Amniotic stem cell (primary cell): ENCODE measurements at places on chromosomes 2 and 18.

GRCh38 chr2:111710613-111711012 is 173.4 kb downstream of the ANAPC1 start:
- no peak for DNase-seq

GRCh38 chr2:85867556-85868292 is 21.1 kb downstream of the ST3GAL5 start:
- no peak for DNase-seq

DNA sequence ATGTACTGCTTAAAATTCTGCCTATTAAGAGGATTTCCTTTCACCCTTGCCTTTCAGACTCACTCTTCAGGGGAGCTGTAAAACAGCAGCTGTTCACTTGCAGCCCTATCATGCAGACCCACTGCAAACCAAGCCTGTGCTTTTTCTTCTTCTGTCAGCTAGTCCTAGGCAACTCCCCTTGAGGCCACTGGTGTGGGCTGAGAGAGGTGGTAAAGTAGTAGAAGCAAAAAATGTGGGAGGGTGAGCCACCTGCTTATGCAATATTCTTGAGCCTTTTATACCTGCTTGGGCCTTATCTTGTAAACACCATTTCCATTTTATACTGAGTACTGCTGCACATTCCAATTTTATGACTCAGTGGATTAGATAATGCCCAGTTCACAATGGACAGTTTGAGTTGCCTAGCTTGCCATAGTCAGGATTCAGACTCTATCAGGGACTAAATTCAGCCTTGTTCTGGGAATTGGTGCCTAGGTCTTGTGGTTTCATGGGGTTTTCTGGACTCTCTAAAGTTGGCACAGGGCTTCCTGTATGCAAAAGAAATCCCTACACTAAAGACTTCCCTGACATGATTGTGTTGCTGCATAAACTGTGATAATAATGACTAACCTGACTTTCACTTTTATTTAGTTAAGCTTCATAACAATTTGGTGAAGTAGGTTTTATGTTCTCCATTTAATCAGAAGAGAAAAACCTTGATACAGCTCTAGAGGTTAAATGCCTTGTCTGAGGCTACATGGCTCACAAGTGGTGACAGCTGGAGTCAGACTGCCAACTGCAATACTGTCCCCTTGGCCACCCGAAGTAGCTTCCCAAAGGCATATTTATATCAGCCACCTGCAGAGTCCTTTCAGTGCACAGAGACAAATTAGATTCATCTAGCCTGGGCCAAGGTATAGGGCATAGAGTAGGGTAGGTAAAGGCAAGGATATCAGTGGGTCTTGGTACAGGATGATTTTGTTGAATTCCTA is 47.4 kb upstream of the KDM3A start:
- DNase-seq = no peak

GRCh38 chr18:7755753-7756475 is 188.8 kb downstream of the PTPRM start:
- no peak for DNase-seq

DNA sequence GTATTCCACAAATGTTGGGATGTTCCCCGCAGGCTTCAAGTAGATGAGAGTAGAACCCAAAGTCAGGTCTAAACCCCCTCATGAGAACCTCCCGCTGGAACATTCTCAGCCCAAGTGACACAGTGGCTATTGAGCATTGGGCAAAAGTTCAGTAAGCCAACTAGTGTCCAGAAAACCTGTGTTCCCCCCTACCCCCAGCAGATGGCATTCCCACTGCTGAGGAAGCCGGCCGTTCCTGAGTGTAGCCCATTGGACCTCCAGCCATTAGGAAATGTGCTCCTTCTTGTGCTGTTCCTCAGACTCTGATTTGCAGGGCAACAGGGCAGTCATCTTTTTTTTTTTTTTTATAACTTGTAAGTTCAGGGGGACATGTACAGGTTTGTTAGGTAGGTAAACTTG is 152.1 kb downstream of the NCK2 start:
- no peak for DNase-seq

- no peak for DNase-seq
Measured at GRCh38 chr2:68784915-68785314, 50.3 kb downstream of the ARHGAP25 start.

GRCh38 chr2:192007581-192008228 is 160.8 kb upstream of the CAVIN2 start:
- no peak for DNase-seq

- no peak for DNase-seq
Measured at GRCh38 chr18:10471574-10471973, 17.1 kb downstream of the APCDD1 start.

DNA sequence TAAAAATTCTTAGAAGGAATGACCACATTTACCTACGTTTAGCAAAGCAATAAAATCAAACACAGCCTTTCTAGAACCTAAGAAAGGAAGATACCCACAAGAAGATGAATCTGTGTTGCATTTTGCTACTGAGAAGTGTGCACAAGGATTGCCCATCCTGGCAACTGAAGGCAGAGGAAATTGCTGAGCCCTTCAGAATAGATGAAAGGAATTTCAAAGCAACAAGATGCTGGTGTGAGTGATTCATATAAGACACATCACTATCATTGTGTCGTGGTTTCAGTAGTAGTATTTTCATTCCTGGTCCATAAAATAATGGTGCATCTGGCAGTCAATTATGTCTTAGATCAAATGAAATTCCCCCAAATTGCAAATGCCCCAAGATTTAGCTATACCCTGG is 48.4 kb upstream of the ANKRD44 start:
- no peak for DNase-seq

GRCh38 chr18:8826971-8827370 is 121.6 kb downstream of the MTCL1 start:
- no peak for DNase-seq

DNA sequence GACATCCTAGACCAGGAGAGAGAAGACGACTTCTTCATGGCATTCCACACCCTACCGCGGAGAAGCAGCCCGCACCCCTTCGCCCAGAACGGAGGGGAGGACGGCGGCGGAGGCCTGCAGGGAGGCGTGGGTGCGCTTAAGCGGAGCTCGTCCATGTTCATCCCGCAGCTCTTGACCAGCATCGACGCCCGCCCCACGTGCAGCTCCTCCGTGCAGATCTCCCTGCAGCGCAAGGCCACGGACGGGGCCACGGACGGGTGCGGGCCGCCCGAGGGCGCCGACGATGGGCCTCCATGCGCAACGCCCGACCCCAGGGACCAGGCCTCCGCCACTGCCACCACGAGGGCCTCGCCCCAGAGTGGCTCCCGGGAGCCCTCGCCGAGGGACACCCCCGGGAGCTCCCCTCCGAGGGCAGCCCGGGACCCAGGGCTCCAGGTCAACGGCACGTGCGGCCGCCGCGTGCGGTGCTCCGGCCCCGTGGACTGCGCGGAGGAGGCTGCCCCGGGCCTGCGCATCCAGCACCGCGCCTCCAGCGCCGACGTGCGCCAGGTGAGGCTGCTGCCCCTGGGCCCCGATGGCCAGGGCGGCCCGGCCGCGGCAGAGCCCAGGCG is 211.8 kb downstream of the NEDD4L start:
- no peak for DNase-seq

GRCh38 chr2:232276733-232277313 is 101.7 kb upstream of the ALPP start:
- no peak for DNase-seq

DNA sequence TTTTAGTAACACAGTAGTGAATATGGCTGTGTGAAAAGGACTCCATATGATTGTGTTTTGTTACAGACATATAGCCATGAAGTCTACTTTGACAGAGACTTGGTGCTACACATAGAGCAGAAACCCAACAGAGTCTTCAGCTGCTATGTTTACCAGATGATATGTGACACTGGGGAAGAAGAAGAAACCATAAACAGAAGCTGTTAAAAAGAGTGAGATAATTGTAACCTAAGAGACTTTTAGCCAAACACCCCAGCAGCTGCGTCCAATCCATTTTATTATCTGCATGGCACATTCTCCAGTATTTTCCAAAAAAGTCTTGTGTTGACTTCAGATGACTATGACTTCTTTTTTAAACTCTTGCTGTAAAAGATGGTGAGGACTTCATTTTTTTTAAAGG is 41.4 kb upstream of the CYBRD1 start:
- no peak for DNase-seq

- DNase-seq = no peak
Measured at GRCh38 chr2:120422465-120423160, 76.7 kb downstream of the INHBB start.

DNA sequence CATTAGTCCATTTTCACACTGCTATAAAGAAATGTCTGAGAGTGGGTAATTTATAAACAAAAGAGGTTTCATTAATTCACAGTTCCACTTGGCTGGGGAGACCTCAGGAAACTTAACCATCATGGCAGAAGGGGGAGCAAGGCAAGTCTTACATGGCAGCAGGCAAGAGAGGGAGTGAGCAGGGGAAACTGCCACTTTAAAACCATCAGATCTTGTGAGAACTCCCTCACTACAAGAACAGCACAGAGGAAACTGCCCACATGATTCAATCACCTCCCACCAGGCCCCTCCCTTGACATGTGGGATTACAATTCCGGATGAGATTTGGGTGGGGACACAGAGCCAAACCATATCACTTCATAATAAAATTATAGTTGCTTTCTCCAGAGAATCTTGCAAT is 365.5 kb upstream of the ID2 start:
- no peak for DNase-seq

DNA sequence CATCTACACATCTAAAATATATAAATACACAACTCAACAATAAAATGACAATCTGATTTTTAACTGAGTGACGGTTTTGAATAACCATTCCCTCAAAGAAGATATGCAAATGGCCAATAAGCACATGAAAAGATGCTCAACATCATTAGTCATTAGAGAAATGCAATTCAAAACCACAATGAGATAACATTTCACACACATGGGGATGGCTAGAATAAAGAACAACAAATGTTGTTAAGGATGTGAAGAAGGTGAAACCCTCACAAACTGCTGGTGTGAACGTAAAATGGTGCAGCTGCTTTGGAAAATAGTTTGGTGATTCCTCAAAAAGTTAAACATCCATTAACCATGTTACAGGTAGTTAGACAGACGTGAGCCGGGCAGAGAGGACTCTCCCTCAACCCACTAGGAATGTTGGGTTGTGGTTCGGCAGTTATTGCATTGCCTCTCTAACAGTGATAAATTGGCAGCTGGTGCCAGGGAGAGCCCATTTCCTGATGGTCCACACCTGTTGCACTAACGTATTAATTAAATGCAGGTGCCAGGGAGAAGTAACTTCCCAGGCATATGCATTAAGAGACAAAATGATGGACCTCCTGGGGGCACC is 22.3 kb upstream of the DUSP2 start:
- no peak for DNase-seq

GRCh38 chr2:149559341-149560068 is 28.1 kb downstream of the MMADHC start:
- no peak for DNase-seq
